ENCODE measurements at places on chromosomes 6 and 20. TPM values are rescaled to one million over a fixed set of nuclear protein-coding genes. Genes with fewer than 3 reads are reported as not detected.

DNA sequence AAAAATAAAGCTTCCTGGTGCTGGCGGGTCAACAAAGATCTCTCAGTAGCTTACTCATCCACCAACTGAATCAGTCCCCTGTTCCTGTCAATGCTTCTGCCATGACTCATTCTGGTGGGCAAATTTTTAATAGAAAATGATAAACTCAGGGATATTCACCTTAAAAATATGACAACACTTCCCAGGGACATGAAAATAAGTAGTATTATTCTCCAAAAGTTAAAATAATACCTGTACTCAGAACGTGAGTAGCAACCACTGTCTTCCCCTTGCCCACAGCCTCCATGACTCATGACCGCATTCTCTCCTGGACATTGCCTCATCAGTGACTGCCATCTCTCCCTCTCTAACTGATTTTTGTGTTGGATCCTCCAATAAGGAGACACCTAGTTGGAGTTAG, 552.3 kb downstream of the KIF16B start:
- no peak overlapping the region for H3K4me3 ChIP-seq
- no peak for DNase-seq
- H3K36me3 ChIP-seq: no peaks in the 10 kb centered on the region
- H3K4me1 ChIP-seq: no peaks in the 10 kb centered on the region

GRCh38 chr20:41643504-41643938, 25.3 kb upstream of the CHD6 start:
- no peaks in the 10 kb centered on the region for H3K27me3 ChIP-seq
- no peak overlapping the region for H3K4me3 ChIP-seq

DNA sequence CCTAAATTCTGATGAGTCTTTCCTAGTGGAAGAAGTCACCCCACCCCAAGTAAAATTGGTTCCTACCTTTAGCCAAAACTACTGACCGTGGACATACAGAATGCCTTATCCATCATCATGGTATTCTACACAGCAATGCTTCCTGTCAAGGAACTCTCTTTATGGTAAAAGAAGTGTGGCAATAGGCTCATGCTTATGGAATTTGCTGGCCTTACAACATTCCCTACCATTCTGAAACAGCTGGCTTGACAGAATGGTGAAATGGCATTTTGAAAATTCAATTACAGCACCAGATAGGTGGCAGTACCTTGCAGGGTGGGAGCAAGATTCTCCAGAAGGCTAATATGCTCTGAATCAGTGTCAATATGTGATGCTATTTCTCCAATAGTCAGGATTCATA, 41.8 kb upstream of the BACH2 start:
- H3K27ac ChIP-seq: no peak overlapping the region
- DNase-seq: no peak
- H3K27me3 ChIP-seq: no peaks in the 10 kb centered on the region
- H3K4me3 ChIP-seq: no peak overlapping the region
- H3K4me1 ChIP-seq: no peaks in the 10 kb centered on the region

GRCh38 chr20:4050203-4050980, 35.0 kb upstream of the RNF24 start:
- peaks cover 11% of the 10 kb centered on the region for H3K4me1 ChIP-seq
- no peak overlapping the region for H3K4me3 ChIP-seq
- H3K27me3 ChIP-seq: no peaks in the 10 kb centered on the region

Gene SAMD5
- 1.3 TPM for total RNA-seq

Gene MMP24
- not detected for total RNA-seq

DNA sequence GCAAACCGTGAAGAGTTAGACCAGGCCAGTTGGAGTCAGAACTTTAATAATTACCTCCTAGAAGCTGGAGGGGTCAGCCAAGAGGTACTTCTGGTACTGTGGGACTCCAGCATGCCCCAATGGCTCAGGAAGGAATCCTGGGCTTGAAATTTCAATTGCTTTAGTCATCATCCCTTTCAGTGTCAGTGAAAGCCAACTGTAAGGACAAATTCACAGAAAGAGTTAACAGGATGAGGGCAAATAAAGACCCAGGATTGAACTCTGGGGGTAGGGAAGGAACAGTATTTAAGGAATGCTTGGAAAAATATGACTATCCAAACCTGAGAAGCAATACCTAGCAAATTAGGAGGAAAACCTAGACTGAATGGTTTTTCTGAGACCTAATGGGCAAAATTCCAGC, 735.1 kb upstream of the MARCKS start:
- H3K4me1 ChIP-seq: no peaks in the 10 kb centered on the region
- DNase-seq: no peak
- no peak overlapping the region for H3K27ac ChIP-seq
- no peaks in the 10 kb centered on the region for H3K27me3 ChIP-seq
- no peaks in the 10 kb centered on the region for H3K36me3 ChIP-seq

- H3K4me1 ChIP-seq: peaks cover 18% of the 10 kb centered on the region
- H3K27me3 ChIP-seq: no peaks in the 10 kb centered on the region
- H3K27ac ChIP-seq: peak within 1 kb of the TSS; percentile 85
- peaks cover 28% of the 10 kb centered on the region for H3K36me3 ChIP-seq
- peak; percentile 89 for DNase-seq
- H3K4me3 ChIP-seq: peak within 1 kb of the TSS; percentile 66
Observed at GRCh38 chr6:42879372-42880239, at the start of gene RPL7L1. Gene RPL7L1 (plus strand): TSS chr6:42879616. CDS start chr6:42879911, 295 bp downstream.

GRCh38 chr6:91868539-91869202, 1281.8 kb upstream of the MAP3K7 start:
- H3K27me3 ChIP-seq: no peaks in the 10 kb centered on the region
- DNase-seq: no peak
- no peaks in the 10 kb centered on the region for H3K4me1 ChIP-seq
- H3K4me3 ChIP-seq: no peak overlapping the region
- H3K27ac ChIP-seq: no peak overlapping the region

DNA sequence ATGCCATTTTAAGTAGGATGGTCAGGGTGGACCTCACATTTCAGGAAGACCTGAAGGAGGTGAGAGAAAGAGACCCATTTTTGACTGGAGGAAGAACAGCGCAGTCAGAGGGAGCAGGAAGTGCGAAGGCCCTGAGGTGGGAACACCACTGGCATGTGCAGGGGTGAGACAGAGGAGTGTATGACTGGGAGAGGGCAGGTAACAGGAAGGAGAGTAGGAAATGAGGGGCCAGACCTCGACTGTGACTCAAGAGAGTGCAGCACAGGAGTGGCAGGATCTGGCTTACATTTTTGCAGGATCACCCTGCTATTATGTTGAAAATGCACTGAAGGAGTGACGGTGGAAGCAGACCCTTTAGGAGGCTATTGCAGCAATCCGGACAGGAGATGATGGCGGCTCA, 117.7 kb upstream of the CDYL start:
- H3K4me1 ChIP-seq: no peaks in the 10 kb centered on the region
- no peak overlapping the region for H3K4me3 ChIP-seq
- no peaks in the 10 kb centered on the region for H3K27me3 ChIP-seq

DNA sequence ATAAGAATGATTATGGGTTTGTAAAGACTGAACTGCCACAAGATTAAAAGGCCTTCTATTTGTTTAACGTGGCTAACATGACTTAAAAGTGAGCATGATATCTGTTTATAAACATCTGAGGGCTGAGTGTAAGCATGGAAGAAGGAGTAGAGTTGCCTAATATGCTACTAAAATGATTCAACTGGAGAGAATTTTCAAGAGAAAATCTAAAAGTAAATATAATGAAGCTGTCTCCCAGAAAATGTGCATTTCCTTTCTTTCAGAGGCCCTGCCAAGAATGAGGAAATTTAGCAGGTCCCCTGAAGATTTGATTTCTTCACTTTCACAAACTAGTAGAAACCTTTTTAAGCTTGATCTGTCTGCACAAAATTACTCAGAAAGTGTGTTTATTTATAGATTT, 4.2 kb upstream of the EYA4 start:
- H3K4me3 ChIP-seq: no peak overlapping the region
- H3K27ac ChIP-seq: no peak overlapping the region
- H3K27me3 ChIP-seq: no peaks in the 10 kb centered on the region
- no peak for DNase-seq
- H3K36me3 ChIP-seq: no peaks in the 10 kb centered on the region

DNA sequence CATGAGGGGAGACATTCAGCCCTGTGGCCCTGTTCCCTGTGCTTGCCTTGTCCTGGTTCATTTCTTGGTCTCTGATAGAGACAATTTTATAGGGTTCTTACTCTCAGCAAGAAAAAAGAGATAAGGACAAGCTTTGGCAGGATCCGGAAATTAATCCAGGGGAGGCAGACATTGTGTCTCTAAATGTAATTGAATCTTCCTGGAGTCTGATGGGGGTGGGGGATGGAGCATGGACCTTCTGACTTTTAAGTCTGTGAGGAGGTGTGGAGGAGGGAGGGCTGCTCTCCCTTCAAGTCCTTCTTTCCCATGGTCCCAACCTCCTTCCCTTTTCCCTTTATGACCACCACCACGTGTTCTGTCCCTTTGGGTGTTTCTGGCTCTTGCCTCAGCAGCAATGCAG, 512.7 kb downstream of the DHX35 start:
- H3K27ac ChIP-seq: no peak overlapping the region
- no peak for DNase-seq
- H3K4me3 ChIP-seq: no peak overlapping the region
- no peaks in the 10 kb centered on the region for H3K4me1 ChIP-seq

DNA sequence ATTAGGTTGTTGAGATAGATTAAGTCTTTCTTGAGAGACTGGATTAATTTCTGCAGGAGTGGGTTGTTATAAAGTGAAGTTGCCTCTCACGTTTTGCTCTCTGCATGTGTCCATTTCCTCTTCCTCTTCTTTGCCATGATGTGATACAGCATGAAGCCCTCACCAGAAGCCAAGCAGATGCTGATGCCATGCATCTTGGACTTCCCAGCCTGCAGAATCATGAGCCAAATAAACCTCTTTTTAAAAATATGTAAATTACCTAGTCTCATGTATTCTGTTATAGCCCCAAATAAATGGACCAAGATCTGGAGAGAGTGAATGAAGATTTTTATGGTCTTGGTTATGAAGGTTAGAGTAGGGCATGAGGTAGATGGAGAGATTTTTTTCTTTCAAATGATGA, 111.6 kb upstream of the MAN1A1 start:
- no peaks in the 10 kb centered on the region for H3K36me3 ChIP-seq
- no peak for DNase-seq
- no peak overlapping the region for H3K27ac ChIP-seq
- H3K4me1 ChIP-seq: no peaks in the 10 kb centered on the region

- no peaks in the 10 kb centered on the region for H3K27me3 ChIP-seq
- DNase-seq: no peak
- no peak overlapping the region for H3K4me3 ChIP-seq
Observed at GRCh38 chr6:169156108-169156792, 97.4 kb downstream of the THBS2 start.

Gene LY6G6C
- not detected for total RNA-seq

DNA sequence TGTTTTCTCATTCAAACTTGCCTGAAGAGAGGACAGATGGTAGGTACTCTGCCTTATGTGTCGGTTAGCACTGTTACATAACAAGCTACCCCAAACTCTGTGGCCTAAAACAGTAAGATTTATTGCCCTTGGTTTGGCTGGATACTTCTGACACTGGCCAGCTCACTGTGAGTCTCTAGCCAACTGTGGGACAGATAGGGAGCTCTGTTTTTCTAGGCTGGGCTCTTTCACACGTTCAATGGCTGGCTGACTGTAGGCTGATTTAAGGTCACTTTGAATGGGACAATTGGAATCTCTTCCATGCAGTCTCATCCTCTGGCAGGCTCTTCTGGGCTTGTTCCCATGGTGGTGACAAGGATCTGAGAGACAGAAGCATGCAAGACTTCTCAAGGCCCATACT, 39.4 kb upstream of the JAG1 start:
- no peak overlapping the region for H3K4me3 ChIP-seq
- H3K36me3 ChIP-seq: no peaks in the 10 kb centered on the region
- H3K27me3 ChIP-seq: no peaks in the 10 kb centered on the region

DNA sequence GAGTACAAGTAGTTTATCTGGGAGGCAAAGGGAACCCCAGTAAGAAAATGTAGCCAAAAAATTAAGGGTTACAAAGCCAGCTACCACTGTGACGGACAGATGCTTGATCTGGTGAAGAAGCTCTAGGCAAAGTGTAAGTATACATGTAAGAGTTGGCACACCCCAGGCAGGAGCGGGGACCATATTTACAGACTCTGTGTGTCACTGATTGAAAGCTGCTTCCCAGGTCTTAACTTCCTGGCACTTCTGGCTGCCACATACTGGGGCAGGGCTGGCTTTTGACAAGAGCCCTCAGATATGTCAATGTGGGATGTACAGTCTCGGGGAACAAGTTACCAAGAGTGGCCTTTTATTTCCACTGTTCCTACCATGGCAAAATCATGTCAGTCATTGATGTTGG, 48.0 kb upstream of the BCLAF1 start:
- H3K4me1 ChIP-seq: no peaks in the 10 kb centered on the region
- no peak overlapping the region for H3K27ac ChIP-seq
- H3K36me3 ChIP-seq: no peaks in the 10 kb centered on the region
- H3K4me3 ChIP-seq: no peak overlapping the region

Gene PNPLA1
- not detected for total RNA-seq

GRCh38 chr20:9506280-9506821, 8.0 kb upstream of the LAMP5 start:
- no peak for DNase-seq
- no peaks in the 10 kb centered on the region for H3K36me3 ChIP-seq
- no peaks in the 10 kb centered on the region for H3K4me1 ChIP-seq
- no peak overlapping the region for H3K27ac ChIP-seq
- no peaks in the 10 kb centered on the region for H3K27me3 ChIP-seq

Gene IL17F
- not detected for total RNA-seq

Measured in ascending aorta (tissue), 2 donors.